CD4-positive, alpha-beta T cell treated with Interleukin-4 for 4 hours (primary cell): ENCODE measurements at places on chromosomes 4 and X.
A peak's percentile ranks its signal among the peaks of the same experiment; 100 is the strongest.

DNA sequence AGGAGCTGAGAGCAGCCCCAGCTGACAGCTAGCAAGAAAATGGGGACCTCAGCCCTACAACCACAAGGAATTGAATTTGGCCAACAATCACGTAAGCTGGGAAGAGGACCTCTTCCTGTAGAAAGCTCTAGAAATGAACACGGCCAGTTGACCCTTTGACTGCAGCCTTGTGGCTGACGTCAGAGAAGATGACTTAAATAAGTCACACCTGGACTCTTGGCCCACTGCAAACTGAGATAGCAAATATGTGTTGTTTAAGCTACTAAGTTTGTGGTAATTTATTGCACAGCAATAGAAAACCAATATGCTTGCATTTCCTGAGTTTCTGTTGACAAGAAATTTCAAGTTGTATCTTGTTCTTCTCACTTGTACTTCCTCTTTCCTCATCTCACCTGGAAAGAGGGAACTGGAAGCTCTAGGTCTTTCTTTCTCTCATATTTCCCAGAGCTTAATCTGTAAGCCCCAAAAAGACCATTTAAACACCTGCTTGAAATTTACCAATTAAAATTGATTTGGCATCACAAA, 18.8 kb downstream of the PRKG2 start:
- DNase-seq: no peak

GRCh38 chr4:52915730-52916300, 53.7 kb downstream of the RASL11B start:
- no peak for DNase-seq

- DNase-seq: no peak
These were observed 7.4 kb downstream of the ADRA2C start for GRCh38 chr4:3773552-3774001.

GRCh38 chr4:151665022-151665784, 95.6 kb downstream of the GATB start:
- DNase-seq: no peak

DNA sequence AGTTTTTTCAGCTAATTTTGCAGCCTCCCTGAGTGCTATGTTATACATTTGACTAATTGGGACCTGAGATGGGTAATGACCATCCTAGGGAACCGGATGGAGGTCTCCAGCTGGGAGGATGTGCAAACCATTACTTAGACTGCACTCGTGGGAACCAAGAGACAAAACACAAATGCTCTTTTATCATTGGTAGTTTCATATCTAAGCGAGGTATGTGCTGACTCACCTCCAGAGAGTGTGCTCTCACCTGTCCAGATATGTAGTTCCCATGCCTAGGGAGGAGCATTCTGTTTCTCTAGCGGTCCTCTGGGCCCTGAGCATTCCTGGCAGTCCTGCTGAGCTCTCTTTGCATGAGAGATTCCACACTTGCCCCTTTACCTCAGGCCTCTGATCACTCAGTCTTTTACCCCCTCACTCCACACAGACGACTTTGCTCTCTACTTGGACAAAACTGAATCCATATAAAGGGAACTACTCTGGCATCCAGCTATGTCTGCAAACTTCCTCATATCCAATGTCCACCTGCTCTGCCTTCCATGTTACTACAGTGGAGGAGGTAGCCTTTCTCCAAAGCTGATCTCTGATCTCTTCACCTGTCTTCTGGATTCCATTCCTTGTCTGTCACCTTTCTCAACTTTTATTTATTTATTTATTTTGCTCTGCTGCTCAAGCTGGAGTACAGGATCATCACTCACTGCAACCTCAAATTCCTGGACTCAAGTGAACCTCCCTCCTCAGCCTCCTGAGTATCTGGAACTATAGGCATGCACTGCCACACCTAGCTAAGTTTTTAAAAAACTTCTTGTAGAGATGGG, 88.4 kb downstream of the LRP2BP start:
- no peak for DNase-seq

GRCh38 chrX:78687586-78687985, 28.5 kb upstream of the RTL3 start:
- no peak for DNase-seq

- no peak for DNase-seq
These were observed 3.0 kb upstream of the NXT2 start for GRCh38 chrX:109533631-109534030.

DNA sequence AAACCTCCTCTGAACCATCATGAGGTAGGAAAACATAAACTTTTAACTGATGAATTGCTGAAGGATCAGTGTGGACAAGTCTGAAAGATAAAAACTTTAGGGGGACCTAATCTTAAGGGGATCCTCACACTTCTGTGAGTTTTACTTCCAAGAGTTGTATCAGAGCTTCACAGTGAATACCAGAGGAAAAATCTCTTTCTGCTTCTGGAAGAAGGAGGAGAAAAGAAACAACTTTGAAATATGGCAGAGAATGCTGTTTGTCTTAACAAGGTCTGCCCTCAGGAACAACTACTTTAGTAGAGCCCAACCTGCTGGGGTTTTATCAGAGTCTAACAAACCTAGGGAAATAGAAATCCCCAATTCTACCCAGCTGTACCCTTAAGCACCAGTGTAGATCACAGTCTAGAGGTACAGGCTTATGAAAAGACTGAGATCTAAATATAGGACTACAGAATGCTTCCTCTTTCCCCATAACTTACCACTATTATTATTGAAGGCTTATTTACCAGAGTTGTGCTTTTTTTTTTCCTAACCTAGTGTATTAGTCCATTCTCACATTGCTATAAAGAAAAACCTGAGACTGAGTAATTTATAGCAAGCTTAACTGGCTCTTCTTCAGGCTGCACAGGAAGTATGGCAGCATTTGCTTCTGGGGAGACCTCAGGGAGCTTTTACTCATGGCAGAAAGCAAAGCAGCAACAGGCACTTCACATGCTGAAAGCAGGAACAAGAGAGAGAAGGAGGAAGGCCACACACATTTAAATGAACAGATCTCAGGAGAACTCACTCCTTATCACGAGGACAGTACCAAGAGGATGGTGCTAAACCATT, 167.9 kb downstream of the CAMK2D start:
- no peak for DNase-seq

DNA sequence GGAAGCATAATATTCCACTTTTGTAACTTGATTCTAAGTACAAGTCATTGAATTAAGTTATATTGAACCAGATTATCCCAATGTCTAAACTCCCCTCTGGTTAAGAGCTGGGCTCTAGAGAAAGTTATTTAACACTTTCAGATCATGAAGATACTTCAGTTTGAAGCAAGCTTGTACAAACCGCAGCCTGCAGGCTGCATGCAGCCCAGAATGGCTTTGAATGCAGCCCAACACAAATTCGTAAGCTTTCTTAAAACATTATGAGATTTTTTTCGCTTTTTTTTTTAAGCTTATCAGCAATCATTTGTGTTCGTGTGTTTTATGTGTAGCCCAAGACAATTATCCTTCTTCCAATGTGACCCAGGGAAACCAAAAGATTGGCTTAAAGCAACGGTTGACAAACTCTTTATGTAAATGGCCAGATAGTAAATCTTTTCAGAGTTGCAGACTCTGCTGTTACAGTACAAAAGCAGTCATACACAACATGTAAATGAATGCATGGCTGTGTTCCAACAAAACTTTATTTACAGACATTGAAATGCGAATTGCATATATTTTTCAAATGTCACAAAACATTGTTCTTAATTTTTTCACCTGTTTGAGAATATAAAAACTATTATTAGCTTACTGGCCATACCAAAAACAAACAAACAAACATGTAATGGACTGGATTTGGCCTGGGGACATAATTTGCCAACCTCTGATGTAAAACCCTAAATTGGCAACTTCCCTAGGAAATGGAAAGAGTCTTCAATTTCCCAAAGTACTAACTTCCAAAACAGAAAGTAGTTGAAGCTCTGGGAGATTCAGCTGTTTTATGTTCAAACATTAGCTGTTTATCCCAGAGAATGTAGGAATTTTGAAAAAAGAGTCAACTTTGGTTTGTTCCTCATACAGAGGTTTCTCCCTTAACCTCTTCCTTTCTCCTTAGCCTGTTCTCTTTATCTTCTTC, 201.1 kb upstream of the MBNL3 start:
- DNase-seq: no peak

- DNase-seq: no peak
These were observed 69.3 kb downstream of the FAM184B start for GRCh38 chr4:17712166-17712565.

- no peak for DNase-seq
These were observed 48.5 kb downstream of the MAMLD1 start for GRCh38 chrX:150411656-150412055.

- no peak for DNase-seq
These were observed 63.3 kb downstream of the CCSER1 start for GRCh38 chr4:90190525-90190924.

DNA sequence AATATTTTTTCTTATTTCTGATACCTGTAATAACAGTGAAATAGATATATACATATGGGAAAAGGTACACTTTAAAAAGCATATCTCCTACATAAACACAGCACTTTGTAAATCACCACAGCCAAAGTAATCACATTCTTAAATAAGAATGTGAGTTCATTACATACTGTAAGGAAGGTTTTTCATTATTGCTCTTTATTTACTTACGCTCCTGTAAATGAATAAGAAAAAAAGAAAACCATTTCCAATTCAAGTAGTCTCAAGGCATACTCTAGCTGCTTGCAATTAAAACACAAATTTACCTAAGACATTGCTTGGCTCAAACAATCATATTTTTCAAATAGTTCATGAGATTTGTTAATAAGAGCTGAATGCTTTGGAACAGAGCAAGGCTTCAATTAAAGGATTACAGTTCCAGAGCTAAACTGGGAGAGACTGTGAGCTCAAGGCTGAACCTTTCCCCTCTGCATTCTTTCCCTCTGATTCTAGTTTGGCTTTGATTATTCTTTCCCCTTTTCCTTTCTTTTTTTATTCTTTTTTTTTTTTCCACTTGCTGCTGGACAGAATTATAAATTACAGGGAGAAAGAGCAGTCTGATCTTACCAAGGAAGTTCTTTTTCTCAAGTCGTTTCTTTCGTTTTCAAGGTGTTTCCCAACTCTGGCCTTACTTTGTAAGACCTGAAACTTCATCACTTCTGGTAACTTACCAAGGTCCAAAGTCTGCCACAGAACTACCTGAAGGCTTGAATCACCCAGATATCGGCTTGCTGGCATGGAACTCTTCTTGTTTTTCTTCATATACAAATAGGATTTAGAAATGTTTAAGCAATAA, 278.3 kb downstream of the INPP4B start:
- DNase-seq: peak; percentile 48

DNA sequence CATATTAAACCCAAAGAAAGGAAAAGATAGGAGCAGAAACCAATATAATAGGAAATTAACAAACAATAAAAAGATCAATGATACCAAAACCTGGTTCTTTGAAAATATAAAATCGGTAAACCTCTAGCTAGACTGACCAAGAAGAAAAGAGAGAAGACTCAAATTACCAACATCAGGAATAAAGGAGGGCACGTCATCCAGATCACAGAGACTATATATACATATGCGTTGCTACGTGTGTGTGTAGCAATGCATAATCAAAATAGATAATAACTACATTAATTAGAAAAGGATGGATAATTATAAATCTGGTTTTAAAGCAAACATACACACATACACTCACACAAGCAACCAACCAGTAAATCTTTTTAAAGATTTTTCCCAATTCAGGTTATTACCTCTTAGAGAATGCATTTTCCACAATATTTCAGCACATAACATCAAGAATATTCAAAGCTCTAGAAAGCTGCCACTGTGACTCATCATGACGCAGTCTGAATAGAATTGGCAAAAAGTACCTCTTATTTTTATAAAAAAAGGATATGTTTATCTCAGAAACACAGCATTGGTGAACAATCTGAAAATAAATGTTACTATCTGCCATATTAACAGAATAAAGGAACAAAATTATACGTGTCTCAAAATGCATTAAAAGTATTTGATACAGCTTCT, 41.4 kb upstream of the USP9X start:
- DNase-seq: no peak

DNA sequence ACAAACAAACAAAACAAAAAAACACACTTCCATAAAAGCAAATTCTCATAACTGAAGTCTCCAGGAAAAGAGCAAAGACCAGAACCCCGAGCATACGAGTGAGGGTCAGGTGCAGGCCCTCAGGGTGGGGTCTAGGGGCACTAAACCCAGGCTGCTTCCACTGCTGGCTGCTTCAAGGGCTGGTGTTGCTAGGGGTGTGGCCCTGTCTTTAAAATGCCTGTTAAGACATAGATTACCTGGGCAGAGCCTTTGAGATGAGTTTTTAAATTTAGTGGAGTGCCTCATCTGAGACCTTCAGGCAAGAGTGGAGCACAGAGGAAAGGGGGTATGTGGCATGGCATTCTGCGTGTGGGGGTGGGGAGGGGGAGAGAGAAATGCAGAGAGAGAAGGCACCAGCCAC, 87.0 kb downstream of the FHDC1 start:
- DNase-seq: no peak

- DNase-seq: no peak
These were observed 22.1 kb downstream of the ZRSR2 start for GRCh38 chrX:15812192-15812938.

GRCh38 chr4:22957774-22958309, 265.1 kb downstream of the GBA3 start:
- DNase-seq: no peak

DNA sequence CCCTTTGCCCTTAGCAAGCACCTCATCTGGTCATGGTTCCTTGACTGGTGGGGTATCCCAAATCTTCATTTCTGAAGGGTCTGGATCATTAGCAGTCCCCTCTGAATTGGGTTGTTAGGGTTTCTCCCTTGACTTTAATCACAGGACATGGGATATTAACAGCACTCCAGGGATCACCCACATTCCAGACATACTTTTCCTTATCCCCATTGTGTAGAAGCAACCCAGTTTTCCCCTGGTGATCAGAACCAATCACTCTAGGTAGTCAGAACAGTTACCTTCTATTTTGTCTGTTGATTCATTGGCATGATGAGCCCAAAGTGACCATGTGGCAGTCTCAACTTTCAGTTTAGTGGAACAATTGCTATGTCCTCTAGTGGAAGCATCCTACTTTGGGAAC, 29.1 kb upstream of the GRSF1 start:
- DNase-seq: no peak

GRCh38 chrX:10875995-10876394, 235.1 kb upstream of the HCCS start:
- no peak for DNase-seq

- DNase-seq: no peak
These were observed 34.9 kb downstream of the BMP2K start for GRCh38 chr4:78811034-78811433.

DNA sequence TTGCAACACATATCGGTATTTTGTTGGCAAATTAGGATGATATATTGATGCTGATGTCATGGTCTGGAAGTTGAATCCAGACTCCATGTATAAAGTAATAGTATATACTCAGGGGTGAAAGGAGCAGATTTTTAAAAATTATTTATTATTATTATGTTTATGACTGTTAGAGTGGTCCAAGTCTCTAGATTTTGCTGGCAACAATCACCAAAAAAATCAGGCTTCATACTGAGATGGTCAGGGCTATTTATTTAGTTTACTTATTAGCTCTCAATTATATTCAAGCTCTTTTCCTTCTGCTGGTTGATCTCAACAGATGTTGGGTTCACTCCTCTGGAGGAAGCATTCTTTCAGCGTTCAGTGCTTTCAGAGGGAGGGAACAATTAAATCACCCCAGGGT, 73.9 kb upstream of the VCX3B start:
- no peak for DNase-seq
